NK-92 treated with Interleukin-12 subunit alpha and Interleukin-12 subunit beta, amount 100 ng/mL, for 24 hours (cell line): ENCODE measurements at places on chromosomes 12 and 14.

DNA sequence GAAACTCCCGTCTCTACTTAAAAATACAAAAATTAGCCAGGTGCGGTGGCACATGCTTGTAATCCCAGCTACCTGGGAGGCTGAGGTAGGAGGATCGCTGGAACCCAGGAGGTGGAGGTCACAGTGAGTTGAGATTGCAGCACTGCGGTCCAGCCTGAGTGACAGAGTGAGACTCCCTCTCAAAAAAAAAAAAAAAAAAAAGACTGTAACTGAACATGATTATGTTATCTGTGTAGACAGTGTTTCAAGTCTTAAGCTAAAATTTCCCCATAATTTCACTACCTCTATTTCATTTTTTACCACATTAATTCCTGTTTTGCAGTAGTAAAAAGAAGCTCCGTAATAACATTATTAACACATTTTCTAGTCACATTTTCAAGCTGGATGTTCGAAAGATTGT lies 5.4 kb downstream of the PLBD1 start:
- DNase-seq, result no peak

GRCh38 chr12:34606749-34607519 lies 584.6 kb downstream of the ALG10 start:
- no peak for DNase-seq

- no peak for DNase-seq
Observed at GRCh38 chr12:4050340-4050739, 177.1 kb upstream of the PARP11 start.

- no peak for DNase-seq
Observed at GRCh38 chr12:6547987-6548386, 7.9 kb downstream of the IFFO1 start.

- no peak for DNase-seq
Observed at GRCh38 chr14:56248442-56248841, 130.2 kb downstream of the PELI2 start.

DNA sequence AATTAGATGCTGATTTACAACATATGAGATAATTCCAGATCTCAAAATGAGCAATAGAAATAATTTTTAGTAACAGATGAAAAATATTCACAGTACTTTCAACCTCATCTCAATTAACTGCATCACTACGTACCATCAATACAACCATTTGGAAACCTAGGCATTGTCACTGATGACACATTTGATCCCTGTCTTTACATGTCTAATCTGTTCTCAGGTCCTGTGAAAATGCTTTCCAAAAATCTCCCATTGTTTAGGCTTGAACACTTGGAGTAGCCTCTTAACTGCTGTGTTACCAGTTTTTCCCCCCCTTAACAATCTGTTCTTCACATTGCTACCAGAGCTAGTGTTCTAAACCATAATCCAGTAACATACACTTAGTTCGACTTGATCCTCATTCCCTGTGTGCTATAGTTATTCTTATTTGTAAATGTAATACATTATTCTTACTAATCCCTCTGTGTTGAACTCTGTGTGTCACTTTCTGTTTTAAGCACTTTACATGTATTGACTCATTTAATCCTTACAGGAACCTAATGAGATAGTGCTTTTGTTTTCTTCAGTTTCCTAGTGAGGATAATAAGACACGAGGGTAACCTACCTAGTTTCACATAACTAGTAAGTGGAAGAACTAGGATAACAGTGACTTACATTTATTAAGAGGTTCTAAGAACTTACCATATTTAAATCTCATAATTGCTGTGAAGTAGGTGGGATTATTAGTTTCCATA lies 41.7 kb downstream of the LARP4 start:
- DNase-seq, result no peak

- no peak for DNase-seq
Observed at GRCh38 chr14:51566831-51567582, 84.7 kb upstream of the FRMD6 start.

DNA sequence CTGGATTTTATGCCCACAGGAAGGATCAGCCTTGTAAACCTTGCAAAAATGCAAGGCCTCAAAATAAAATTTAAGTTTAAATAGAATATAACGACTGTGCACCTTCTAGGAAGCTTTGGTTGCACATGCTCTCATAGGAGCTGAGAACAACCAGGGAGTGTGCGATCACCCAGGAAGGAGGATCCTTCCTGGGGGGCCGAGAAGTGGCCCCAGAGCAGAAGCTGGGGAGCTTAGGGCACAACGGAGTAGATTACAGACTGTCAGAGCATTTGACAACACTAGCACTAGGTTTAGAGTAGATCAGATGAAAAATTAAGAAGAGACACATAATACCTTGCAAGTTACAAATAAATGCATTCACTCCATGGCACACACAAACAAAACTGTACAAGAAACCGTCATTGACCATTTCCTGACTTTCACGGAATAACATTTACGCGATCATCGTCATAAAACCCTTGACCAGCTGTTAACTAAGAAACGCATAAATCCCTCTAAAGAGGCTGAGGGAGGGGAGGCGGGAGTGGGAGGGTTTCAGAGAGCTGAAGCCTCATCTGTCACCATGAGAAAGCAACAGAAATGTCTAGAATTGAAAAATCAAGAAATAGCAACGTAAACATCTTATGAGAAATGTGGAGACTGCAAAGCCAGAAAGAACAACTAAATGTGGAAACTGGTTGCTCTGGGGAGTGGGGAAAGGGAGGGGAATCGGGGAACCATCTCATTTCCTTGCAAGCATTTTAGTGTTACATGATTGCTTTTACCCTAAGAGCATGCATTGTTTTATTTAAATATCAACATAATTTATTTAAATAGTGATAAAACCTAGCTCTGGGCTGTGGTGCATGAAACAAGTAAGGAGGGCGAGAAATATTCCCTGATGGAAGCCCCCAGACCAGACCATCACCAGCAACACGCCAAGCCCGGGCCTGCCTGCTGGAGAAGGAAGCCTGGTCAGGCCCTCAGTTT lies 13.1 kb upstream of the CCDC85C start:
- no peak for DNase-seq

DNA sequence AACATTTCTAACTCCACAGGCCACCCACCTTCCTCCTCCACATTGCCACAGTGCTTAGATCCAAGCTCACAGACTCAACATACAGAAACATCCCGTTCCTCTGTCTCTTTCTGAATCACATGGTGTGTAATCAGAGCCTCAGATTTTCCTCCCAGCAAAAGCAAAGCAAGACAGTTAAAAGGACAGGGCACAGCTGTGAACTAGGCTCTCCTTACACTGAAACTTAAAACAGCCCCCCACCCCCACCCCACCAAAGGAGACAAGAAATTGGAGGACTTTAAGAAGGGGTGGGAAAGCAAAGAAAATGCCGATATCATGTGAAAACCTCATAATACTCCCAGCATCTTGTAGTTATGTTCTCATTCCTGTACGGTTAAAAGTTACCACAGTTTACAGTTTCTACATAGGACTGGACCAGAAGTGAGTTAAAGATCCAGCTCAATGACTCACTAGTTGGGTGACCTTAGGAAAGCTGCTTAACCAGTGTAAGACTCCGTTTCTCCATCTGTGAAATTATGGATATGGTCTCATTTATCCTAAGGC lies 4.8 kb downstream of the YBX3 start:
- DNase-seq, result no peak

- peak; percentile 56 for DNase-seq
Observed at GRCh38 chr12:57430112-57430930, 522 bp downstream of the R3HDM2 start.

- no peak for DNase-seq
Observed at GRCh38 chr12:119620490-119620889, 26.9 kb downstream of the TMEM233 start.

DNA sequence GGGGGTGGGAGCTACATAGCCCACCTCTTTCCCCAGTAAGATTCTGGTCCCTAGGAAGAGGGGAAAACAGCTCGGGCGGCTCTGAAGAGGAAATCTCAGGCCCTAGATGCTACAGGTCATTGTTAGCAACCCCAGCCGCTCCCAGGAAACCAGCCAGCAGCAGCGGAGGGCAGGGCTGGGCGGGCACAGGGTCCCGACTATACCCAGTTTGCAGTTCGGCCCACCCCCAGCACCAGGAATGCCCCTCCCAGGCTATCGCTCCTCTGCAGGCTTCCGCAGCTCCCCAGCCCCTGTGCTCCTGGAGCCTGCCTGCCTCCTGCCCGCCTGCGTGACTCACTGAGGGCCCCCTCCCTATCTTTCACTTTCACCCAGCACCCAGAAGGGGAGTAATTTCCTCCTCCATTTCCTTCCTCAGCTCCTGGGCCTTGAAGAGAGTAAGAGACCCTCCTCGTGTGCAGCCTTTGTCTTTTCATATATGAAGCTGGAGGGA lies 27.2 kb upstream of the PNMA1 start:
- DNase-seq, result no peak

DNA sequence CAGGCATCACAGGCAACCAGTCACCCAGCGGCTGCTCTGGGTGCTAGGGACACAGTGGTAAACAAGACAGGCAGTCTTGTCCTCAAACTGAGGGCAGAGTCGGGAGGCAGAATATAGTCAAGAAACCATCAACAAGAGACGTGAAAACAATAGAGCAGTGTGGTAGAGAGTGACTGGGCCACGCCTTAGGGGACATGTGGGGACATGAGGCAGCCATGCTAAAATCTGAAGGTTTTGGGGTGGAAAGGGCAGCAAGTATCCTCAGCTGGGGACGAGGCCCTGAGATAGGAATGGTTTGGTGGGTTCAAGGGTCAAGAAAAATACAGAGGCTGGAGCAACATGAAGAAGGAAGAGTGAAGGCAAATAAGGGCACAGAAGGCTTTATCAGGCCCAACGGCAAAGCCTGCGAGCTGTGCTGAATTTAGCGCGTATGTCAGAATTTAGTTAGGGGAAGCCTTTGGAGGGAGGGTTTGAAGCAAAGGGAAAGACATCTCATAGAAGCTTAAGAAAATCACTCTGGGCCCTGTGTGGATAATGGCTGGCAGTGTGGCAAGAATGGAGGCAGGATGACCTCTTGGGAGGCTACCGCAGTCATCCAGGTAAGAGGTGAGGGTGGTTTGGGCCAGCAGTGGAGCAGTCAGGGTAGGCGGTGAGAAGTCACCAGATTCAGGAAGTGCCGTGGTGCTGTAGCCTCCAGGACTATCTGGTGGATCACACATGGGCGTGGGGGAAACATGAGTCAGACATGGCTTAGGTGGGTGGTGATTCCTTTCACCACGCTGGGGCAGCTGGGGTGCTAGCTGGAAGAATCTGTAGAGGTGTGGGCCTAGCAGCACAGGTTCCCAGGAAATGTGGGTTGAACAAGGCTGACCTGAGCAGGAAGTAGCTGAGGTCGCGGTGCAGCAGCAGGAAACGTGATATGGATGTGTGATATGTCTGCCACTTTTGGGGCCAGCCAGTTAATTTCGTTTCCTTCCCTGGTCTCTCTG lies 3.0 kb downstream of the EVL start:
- DNase-seq, result peak; percentile 88

- no peak for DNase-seq
Observed at GRCh38 chr14:104282332-104283196, 144.2 kb downstream of the KIF26A start.

- peak; percentile 8 for DNase-seq
Observed at GRCh38 chr14:21923820-21924219, 250.2 kb upstream of the OR4E1 start.

DNA sequence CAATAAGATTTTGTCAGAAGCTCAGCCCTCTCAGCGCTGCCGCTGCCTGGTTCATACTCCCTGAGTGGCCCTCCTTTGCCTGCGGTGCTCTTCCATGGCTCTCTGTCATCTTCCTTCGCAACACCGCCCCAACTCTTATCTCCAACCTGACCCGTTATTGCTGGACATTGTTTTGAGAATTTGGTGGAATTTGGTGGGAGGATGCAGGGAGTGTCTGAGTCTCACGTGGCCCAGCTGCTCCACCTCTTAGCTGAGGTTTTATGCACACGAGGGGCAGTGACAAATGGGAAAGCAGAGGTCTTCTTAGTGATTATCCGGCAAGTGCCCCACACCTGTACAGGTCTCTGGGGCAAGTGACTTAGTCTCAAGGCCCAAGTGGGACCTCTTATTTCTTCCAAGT lies 97.5 kb upstream of the RPH3A start:
- DNase-seq, result no peak

DNA sequence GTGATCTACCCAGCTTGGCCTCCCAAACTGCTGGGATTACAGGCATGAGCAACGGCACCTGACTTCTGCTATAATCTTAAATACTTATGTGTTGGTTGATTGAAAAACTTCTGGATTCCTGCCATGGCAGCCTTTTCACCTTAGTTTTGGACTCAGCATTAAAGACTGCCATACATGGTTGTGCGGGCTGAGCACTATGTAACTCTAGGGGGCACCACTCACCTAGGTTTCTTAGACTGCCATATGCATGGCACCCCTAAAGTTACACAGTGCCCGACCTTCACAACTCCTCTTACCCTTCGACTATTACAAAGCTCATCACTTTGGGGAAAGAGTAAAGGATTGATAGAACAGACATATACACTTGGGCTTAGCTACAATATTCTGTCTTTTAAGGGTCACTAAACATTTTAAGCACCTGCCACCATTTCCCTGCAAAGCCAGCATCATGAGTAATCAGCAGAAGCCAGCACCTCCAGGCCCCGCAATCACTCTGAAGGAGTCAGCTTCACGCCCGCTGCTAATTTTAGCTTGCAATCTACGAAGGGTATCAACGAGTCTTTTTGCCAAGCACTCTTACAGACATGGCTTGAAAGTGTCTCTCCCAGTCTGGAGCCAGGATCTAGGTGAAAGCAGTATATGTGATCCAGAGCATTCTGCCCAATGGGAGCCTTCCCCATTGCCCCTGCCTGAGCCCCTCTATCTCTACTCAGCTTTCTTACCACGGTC lies 59.8 kb downstream of the SUDS3 start:
- DNase-seq, result no peak

GRCh38 chr14:36056845-36057244 lies 119.7 kb downstream of the PTCSC3 start:
- no peak for DNase-seq

GRCh38 chr14:86541972-86542371 lies 1012.0 kb downstream of the FLRT2 start:
- DNase-seq, result no peak

DNA sequence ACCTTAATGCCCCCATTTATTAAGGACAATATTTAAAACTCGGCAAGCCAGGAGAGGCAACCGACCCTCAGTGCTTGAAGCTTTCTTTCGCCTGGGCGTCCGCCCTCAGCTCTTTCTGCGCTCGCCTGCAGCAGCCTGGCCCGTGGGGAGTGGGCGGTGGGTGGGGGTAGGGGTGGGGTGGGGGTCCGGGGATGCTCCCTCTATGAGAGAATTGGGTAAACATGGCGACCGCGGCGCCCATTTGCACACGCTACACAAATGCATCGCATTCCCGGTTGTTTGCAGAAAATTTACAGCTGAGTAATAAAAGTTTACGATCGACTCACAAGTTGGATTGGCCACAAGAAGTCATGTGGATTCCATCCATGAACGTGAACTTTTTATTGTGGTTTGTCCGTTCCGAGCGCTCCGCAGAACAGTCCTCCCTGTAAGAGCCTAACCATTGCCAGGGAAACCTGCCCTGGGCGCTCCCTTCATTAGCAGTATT lies 7.7 kb downstream of the HOXC8 start:
- no peak for DNase-seq

- DNase-seq, result no peak
Observed at GRCh38 chr12:77493302-77494168, 337.2 kb upstream of the NAV3 start.
